Upper lobe of right lung (tissue), 1 donor: ENCODE measurements at places on chromosomes 1 and 21. TPM values are rescaled to one million over a fixed set of nuclear protein-coding genes. Genes with fewer than 3 reads are reported as not detected.

The SRRM1 gene
- 113 TPM for total RNA-seq

The OR2T35 gene
- not detected for total RNA-seq

The GBP5 gene
- 5.4 TPM for total RNA-seq

The GBP6 gene
- total RNA-seq = 0.12 TPM

The WDR3 gene
- total RNA-seq = 16.8 TPM

The TSTD1 gene
- total RNA-seq = 50.6 TPM

The PDZK1IP1 gene
- 41.2 TPM for total RNA-seq
